ENCODE measurements at places on chromosomes 1 and 21. TPM values are rescaled to one million over a fixed set of nuclear protein-coding genes. Genes with fewer than 3 reads are reported as not detected.

SH3GLB1 gene
- 25.1 TPM for total RNA-seq

PCP4L1 gene
- total RNA-seq: not detected

OR2T29 gene
- not detected for total RNA-seq

MPL gene
- total RNA-seq: not detected

FCGR3B gene
- not detected for total RNA-seq

CD5L gene
- not detected for total RNA-seq

OR2T12 gene
- not detected for total RNA-seq

CBS gene
- 29.0 TPM for total RNA-seq

RBM8A gene
- total RNA-seq: 485 TPM

BRDT gene
- not detected for total RNA-seq

FCRL2 gene
- not detected for total RNA-seq

COL8A2 gene
- 0.62 TPM for total RNA-seq

CD1B gene
- total RNA-seq: not detected

CFAP107 gene
- total RNA-seq: not detected

HAO2 gene
- not detected for total RNA-seq

OR2L5 gene
- total RNA-seq: not detected

KRTAP19-3 gene
- total RNA-seq: not detected

NPL gene
- 1.9 TPM for total RNA-seq

SLC35A3 gene
- total RNA-seq: 41.6 TPM

DDR2 gene
- total RNA-seq: 84.2 TPM

KRTAP13-2 gene
- total RNA-seq: not detected

TMEM51 gene
- total RNA-seq: 8.5 TPM

CACNA1S gene
- total RNA-seq: not detected

APCS gene
- total RNA-seq: not detected
